Fibroblast of gingiva (primary cell): ENCODE measurements at places on chromosomes 2 and 18.

GRCh38 chr18:72235422-72235821 lies 308.7 kb downstream of the CBLN2 start:
- no peak for DNase-seq

GRCh38 chr2:156511122-156511521 lies 74.9 kb downstream of the GPD2 start:
- DNase-seq: peak; percentile 22

GRCh38 chr2:188199716-188200128 lies 92.0 kb upstream of the GULP1 start:
- DNase-seq: peak; percentile 3

- DNase-seq: no peak
Measured at GRCh38 chr2:2245500-2245899, 85.6 kb downstream of the MYT1L start.

GRCh38 chr2:74178211-74179062 lies at the start of gene MOB1A:
Gene MOB1A (minus strand): TSS chr2:74178879. CDS start chr2:74178674, 205 bp downstream.
- peak; percentile 98 for DNase-seq

DNA sequence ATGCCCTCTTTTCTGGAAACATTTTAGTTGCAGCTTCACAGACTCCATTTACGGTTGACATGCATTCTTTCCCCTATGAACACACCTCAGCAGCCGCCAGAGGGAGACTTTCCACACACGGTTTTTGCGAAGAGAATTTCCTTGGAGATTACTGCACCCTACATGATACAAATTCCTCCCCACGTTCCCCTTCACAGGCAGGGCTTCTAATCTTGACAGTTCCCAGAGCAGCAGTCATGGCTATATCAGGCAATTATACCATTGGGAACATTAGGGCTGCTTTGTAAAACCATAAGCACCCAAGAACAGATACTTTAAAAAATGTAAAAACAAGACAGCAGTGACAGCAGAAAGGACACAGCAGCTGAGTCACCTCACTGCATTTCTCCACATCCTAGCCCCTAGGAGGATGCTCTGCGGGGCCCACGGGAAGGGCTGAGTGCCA lies 253.8 kb downstream of the TGIF1 start:
- peak; percentile 45 for DNase-seq

DNA sequence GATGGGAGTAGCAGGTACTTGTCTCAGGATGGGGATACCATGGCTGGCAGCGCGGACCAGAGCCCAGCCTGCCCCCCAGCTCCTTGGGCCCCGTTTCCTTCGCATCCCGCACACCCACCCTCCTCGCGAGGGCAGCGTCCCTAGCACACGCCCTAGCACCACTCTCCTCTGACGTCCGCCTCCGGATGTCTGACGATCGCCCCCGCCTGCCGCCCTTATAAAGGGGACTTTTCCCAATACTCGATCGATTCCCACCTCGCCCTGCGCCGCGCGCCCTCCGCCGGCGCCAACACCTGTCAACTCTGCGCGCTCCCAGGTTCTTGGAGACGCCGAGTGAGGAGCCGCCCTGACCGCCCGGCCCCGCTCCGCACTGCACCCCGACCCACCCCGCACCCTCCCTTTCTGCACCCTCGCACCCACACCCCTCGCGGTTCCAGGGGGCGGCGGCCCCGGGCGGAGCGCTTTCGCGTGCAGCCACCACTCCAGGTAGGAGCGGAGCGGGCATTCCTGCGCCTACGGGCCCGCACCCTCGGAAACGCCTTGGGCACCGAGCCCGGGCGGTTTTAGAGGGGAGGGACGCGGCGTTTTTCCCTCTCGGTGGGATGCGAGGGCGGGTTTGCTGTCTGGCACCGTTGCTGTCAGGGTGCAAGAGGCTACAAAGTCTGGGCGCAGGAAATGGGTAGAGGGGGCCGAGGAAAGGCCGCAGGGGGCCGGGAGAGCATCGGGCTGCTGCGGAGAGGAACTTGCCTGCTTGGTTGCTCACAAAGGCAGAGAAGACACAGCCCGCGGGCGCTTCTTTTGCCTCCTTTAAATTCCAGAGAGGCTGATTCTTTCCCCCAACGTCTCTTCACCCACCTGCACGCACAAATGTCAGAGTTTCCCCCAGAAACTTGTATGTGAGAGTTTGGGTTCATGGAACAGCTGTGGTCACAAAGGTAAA lies at the start of gene SLC5A7:
Gene SLC5A7, plus strand, starts transcription at position 247 of the 940 bp plus-strand sequence. CDS start 1,632 bp downstream, outside the sequence.
- no peak for DNase-seq

GRCh38 chr2:239111401-239112100 lies 263.7 kb downstream of the TWIST2 start:
- DNase-seq: no peak

- DNase-seq: no peak
Measured at GRCh38 chr2:47682216-47682749, 100.7 kb upstream of the MSH6 start.

DNA sequence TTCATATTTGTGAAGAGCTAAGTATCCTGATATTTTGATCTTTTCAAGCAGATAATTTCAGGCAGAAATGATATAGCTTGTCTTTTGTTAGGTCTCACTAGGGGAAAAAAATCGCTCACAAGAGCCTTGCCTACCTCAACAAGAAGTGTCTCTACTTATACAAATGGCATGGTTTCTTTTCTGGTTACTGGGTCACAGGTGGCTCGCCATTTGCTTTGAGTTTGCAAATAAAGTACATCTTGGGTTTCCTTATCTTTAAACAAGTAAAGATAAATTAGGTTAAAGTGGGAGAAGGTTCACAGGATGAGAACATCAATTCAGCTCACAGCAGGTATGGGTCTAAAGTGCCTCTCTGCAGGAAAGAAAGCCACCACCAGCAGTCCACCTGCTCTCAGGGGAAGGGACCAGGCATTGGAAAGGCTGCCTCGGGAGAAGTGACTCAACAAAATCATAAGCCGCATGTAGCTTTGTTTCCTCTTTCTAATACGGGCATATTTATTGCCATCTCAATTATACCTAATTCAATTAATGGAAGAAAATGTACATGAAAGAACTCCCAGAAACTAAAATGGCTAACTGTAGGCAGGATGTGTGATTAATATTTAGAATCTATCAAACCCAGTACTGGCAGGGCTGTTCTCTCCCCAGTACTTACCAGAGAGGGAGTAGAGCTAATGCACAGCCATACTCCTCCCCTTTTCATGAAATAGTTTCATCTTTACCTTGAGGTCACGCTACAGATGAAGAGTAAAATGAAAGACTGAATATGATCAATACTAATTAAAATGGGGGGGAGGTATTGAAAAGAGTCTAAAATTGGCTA lies 28.3 kb downstream of the CDC42EP3 start:
- no peak for DNase-seq

DNA sequence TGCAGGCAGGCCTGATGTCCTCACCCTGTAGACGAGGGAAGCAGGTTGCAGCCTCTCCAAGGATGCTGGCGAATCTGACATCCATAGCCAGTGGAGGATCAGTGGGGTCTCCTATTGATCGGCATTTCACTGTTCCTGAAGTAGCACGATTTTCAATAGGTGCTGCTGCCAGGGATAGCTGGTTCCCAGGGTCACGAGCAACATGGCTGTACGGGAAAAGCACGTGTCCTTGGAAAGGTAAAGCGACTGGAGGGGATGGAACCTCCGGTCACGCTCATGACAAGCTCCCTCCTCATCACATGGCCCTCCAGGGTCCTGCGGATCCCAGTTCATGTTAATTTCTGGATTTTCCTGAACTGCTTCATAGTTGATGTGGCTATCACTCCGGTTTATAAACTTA lies 373.7 kb upstream of the SMIM21 start:
- DNase-seq: no peak

DNA sequence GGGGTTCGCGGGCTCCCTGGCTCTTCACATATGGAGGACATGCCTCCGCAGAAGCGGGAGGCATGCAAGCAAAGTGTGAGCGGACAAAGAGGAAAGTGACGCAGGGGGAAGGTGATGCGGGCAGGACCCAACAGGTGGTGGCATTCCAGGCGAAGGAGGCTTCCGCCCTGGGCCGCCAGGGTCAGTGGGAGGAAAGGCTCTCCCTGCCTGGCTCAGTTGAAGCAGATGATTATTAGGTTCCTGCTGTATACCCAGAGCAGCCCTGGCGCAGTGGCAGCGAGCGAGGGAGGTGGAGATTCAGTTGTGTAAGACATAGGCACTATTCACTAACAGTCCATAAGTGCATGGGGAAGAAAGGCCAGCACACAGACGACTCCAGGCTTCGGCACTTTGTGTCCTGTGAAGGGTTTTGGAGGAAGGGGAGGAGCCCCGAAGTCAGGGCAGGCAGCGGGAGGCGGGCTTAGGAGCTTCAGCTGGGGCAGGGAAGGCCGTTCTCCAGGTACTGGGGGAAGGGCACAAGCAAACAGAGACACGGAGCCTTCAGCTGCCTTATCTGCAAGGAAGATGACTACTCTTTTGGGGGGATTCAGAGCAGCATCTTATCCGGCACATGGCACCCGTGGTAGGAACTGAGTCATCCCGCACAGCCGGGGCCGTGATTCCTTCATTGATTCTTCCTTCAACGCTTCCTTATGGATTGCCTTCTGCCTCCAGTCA lies 89.8 kb downstream of the TGOLN2 start:
- DNase-seq: no peak

- peak; percentile 81 for DNase-seq
Measured at GRCh38 chr2:150485871-150486538, 1.5 kb downstream of the RND3 start.

DNA sequence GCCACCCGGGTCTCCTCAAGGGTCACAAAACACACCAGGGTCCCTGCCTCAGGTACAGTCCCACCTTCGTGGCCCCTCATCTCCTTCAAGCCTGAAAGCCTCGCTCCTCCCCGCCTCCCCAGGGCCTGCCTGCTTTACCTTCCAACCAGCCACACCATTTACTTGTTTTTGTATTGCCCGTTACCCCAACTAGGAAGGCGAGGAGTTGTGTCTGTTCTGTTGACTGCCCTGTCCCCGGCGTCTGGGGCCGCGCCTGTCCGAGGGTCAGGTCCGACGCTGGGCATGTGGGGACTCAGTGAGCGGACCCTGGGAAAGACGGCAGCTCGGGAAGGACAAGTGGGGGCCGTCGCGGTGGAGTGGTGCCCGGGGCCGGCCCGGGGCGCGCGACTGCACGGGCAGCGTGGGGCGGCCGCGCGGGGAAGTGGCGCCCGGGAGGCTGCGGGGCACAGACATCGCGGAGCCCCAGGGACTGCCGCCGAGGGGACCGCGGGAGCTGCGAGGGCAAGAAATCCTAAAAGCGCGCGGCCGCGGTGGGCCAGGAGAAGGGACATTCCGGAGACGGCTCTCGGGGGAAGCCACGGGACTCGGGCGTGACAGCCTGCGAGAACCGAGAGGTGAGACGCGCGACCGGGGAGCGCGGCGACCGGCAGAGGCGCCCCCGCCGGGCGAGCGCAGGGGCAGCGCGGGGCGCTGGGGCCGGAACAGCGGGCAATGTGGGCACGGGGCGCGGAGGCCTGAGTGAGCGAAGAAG lies 797 bp upstream of the GRHL1 start:
- DNase-seq: no peak

- peak; percentile 67 for DNase-seq
Measured at GRCh38 chr2:200354833-200355751, 48.6 kb downstream of the SPATS2L start.

GRCh38 chr2:128464456-128464855 lies 145.8 kb upstream of the HS6ST1 start:
- no peak for DNase-seq

GRCh38 chr2:206387808-206388207 lies 55.5 kb upstream of the ADAM23 start:
- DNase-seq: no peak

- DNase-seq: peak; percentile 49
Measured at GRCh38 chr2:120436460-120436739, 90.5 kb downstream of the INHBB start.

GRCh38 chr2:17621781-17622180 lies 81.3 kb downstream of the VSNL1 start:
- peak; percentile 13 for DNase-seq

DNA sequence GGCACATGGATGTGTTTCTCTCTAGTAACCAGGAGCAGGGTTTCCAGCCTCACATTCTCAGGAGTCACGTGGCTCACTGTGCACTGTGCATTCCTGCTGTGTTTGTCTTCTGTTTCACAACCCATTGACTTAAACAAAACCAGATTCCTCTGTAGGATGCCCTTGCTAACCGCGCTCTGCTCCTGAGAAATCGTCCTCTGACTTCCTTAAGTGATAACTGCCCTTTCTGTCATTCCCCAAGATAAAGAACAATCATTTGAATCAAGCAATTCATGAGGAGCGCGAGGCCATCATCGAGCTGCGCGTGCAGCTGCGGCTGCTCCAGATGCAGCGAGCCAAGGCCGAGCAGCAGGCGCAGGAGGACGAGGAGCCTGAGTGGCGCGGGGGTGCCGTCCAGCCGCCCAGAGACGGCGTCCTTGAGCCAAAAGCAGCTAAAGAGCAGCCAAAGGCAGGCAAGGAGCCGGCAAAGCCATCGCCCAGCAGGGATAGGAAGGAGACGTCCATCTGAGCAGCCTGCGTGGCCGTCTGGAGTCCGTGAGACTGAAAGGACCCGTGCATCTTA lies 60.2 kb downstream of the RALBP1 start:
- DNase-seq: peak; percentile 96

GRCh38 chr2:58432491-58433170 lies 191.5 kb upstream of the FANCL start:
- DNase-seq: no peak

DNA sequence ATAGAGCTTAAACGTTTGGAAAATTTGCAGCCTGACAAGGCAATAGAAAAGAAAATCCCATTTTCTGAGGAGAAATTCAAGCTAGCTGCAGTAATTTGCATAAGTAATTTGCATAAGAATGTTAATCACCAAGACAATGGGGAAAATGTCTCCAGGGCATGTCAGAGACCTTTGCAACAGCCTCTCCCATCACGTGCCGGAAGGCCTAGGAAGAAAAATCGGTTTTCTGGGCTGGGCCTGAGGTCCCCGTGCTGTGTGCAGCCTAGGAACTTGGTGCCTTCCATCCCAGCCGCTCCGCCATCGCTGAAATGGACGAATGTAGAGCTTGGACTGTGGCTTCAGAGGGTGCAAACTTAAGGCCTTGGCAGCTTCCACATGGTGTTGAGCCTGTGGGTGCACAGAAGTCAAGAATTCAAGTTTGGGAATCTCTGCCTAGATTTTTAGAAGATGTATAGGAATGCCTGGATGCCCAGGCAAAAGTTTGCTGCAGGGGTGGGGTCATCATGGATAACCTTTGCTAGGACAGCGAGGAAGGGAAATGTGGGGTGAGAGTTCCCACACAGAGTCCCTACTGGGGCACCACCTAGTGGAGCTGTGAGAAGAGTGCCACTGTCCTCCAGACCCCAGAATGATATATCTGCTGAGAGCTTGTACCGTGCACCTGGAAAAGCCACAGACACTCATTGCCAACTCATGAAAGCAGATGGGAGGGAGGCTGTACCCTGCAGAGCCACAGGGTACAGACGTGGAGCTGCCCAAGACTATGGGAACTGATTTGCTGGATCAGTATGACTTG lies 164.6 kb downstream of the GULP1 start:
- DNase-seq: no peak
